ENCODE measurements at places on chromosomes 1 and 21. TPM values are rescaled to one million over a fixed set of nuclear protein-coding genes. Genes with fewer than 3 reads are reported as not detected.

The MRPL39 gene
- total RNA-seq = 36.1 TPM

The OR6K3 gene
- total RNA-seq = not detected

DNA sequence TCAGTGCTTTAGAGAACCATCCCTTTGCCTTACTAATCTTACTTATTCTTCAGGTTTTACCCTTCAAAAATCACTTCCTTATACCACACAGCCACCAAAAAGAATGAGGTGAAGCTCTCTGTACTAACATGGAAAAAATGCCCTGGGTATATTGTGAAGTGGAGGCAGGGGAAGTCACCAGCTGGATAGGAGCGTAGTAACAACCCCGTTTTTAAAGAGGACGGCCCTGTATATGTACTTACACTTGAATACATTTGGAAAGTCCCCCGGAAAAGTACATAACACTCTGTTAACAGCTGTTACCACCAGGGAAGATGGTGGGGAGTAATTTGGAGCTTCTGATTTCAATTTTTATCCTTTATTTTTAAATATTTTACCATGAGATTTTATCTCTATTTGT lies 28.2 kb upstream of the KHDRBS1 start:
- DNase-seq = no peak
- H3K4me1 ChIP-seq = peaks cover 60% of the 10 kb centered on the region
- H3K27ac ChIP-seq = peak overlapping the region; percentile 94
- H3K4me3 ChIP-seq = peak overlapping the region; percentile 34
- H3K27me3 ChIP-seq = no peaks in the 10 kb centered on the region

- no peaks in the 10 kb centered on the region for H3K36me3 ChIP-seq
- no peaks in the 10 kb centered on the region for H3K4me1 ChIP-seq
- no peak overlapping the region for H3K4me3 ChIP-seq
These were observed 6.5 kb downstream of the KANK4 start for GRCh38 chr1:62312698-62313097.

Data from activated CD4-positive, alpha-beta T cell treated with anti-CD3 and anti-CD28 coated beads, Interleukin-2, amount 10 ng/mL, durations not matched to agents 7 days and 5 days (primary cell).